GM12891 (cell line): ENCODE measurements at places on chromosomes 5 and 9.

GRCh38 chr5:170010595-170010994 lies 30.3 kb upstream of the INSYN2B start:
- DNase-seq, result no peak

- no peak for DNase-seq
These were observed 5.7 kb upstream of the ZBTB34 start for GRCh38 chr9:126854734-126855133.

- no peak for DNase-seq
These were observed 555.3 kb upstream of the FTMT start for GRCh38 chr5:121296356-121296755.

GRCh38 chr5:6107675-6108539 lies 270.4 kb downstream of the MED10 start:
- no peak for DNase-seq

DNA sequence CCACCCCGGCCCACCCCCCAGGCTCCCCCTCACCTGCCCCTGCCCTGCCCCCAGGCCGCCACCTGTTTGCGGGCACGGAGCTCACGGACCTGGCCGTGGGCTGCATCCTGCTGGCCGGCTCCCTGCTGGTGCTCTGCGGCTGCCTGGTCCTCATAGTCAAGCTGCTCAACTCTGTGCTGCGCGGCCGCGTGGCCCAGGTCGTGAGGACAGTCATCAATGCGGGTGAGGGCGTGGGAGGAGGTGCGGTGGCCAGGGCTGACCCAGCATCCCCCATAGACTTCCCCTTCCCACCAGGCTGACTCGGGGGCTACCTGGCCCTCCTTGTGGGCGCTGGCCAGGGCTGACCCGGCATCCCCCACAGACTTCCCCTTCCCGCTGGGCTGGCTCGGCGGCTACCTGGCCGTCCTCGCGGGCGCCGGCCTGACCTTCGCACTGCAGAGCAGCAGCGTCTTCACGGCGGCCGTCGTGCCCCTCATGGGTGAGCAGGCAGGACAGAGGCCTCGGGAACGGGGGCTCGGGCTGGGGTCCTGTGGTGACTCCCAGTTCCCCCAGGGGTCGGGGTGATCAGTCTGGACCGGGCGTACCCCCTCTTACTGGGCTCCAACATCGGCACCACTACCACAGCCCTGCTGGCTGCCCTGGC lies 3.5 kb downstream of the SLC34A3 start:
- no peak for DNase-seq

DNA sequence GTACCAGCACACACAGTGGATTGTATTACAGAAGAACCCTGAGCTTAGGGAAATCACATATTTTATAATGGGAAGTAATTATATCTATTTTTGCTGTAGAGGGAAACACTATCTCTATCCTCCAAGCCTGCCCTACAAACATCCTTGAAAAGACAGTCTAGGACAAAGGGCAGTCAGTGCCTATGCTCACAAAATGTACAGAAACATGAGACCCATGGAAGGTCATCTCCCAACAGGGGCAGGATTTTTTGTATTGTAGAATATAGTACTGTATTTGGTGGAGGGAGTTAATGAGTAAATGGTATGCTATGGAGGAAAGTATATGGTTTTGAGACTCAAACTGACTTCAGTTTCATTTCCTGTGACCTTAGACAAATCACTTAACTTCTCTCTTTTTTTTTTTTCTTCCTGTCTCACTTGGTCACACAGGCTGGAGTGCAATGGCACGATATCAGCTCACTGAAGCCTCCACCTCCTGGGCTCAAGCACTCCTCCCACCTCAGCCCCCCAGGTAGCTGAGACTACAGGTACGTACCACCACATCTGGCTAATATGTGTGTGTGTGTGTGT lies 5.8 kb upstream of the RAB14 start:
- no peak for DNase-seq

DNA sequence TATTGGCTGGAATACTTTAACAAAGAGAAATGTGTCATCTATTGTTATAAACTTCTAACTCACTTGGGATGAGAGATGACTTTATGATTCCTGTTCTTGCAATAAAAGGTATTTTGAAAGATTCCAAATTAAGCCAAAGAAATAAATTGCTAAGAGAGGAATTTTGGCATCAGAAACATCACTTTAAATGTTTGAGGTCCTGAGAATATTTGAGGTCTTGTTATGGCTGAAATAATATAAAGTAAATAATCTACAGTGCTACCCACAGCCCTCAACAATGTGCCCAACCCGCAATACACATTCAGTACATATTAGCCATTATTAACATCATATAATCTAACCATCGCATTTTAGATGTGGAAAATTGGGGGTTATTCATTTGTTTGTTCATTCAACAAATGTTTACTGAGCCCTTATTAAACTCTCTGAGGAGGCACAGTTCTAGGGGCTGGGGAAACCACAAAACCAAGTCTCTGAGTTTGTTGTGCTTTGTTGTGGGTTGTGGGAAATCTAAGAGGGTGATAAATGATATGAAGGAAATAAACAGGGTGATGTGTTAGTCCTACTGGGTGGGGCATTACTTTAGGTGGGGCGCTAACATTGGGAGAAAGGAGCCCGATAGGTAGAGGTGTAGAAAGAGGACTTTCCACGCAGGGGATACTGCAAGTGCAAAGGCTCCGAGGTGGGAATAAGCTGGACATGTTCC lies 135.2 kb upstream of the CLINT1 start:
- no peak for DNase-seq

DNA sequence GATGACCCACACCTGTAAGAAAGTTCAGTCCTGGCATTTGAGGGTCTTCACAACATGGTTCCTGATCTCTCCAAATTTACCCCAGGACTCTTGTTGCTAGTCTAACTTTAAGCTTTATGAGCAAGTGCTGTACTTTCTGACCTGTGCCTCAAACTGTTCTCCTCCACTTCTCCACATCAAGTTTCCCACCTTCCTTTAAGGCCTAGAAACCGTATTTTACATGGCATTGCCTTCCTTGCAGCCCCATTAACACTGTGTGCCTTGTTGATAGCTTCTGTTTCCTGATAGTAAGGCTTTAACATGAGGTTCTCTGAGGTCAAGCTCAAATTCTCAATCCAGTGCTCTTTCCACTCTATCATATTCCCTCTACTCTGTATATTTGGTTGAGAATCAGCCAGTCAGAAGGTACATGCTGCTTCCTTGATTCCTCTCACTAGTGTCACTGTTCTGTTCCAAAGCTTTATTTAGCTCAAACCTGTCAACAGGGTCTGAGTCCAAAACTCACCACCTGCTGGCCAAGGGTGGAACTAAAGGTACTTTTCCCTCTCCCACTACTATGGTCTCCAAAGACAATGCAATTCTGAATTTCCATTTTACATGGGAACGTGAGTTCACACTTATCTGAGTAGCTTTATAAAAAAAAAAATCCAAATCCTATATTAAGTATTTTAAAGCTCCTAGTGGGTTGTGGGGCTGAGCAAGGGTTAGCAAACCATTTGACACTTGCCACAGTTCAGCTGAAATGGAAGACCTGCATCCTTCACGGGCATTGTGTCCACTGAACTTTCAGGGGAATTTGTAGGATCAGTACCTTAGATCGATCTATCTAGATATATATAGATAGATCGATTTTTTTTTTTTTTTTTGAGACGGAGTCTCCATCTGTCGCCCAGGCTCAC lies 21.1 kb downstream of the VCP start:
- DNase-seq, result no peak

- no peak for DNase-seq
These were observed 216.6 kb downstream of the SLC12A2 start for GRCh38 chr5:128300181-128300580.

DNA sequence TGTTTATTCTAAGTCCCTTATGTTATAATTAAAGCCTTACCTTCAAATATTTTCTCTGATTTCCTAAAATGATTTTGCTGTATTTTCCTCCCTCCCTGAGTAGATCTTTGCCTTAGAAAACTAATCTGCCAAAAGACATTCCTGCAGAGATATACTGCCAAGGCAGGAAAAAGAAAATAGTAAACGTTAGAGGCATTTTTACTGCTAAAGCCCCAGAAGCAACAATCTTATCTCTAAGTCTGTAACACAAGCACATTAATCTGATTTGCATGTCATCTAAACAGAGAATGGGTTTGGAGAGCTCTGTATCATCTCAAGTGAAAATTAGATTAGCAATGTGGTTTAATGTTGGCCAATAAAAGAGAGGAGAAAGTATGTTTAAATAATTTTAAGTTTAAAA lies 847.7 kb downstream of the MAT2B start:
- no peak for DNase-seq

GRCh38 chr5:65866837-65867521 lies 59.4 kb upstream of the ERBIN start:
- DNase-seq, result no peak

DNA sequence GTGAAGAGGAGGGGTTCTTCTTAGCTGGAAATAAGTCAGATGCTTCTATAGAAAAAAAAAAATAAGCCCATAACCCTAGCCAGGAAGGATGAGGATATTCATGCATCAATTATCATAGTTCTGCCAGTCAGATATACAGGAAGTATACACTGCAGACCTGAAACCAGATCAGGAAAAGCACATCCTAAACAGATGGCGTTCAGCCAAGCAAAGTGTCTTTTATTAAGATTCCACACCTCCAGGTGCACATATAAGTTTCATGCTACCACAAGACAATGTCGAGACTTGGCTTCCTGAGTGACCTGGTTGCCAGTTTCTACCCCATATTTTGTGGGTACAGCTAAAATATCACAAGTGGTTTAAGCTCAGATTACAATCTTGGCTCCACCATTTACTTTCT lies 108.3 kb downstream of the CETN3 start:
- no peak for DNase-seq

DNA sequence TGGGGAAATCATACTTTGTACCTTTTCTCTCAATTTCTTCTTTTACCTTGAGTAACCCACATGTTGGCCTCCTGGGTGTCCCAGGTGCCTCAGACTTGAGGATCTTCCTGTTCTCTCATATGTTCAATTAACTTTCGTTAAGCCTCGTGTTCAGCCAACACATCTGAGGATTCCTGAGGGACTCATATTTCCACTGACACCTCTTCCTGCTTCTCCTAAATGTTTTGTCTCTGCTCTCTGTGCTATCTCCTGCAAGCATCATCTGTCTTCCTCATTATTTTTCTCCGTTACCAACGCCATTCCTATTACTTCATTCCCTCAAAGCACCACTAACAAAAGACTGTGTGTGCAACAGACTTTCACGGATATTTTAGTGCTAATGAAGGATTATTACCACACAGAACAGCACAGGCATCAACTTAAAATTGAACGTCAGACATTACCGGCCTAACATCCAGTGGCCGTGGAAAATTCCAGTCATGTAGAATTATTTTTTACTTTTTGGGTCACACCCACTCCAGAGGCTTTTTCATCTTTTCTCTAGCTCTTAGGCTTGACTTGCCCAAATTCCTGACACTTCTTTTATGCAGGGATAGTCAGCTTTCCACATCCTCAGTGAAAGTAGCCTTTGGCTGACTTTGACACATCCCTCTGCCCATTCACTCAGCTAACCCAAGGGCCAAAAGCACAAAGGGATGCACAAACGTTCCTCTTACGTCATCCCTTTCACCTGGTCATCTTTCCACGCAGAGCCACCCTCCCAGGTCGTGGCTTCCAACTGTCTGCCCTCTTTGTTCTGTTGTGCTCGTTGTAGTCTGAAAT lies 46.0 kb upstream of the OSMR start:
- DNase-seq, result no peak

DNA sequence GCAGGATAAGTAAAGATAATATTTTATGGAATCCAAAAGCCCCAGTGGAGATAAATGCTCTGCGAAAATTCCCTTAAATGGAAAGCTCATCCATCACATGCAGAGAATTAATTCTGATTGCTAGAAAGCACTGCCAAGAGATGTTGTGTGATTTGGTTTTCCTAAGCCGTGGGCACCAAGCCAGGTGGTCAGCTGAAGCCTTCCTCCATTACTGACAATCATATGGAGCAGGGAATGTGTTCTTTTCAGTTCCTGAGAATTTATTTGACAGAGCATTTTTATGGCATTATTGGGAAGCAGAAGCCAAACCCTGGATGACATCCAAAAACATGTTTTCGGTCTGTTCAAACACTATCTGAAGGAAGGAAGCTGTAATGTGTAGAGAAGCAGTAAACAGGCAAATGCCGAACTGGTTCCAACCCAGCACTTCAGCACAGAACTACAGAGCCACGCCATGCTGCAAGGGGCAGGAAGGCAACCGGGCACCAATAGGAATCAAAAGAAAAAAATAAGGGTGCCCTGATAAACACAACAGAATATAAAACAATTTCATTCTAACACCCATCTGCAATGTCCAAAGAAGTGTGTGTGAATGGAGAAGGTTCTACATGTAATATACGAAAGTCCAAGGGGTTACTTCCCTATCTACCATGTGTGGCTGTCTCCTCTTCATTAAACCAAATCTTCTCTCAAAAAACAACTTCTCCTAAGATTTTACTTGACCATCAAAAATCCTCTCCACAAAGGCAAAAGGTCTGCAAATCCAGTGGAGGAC lies 12.3 kb downstream of the ARSB start:
- DNase-seq, result no peak

DNA sequence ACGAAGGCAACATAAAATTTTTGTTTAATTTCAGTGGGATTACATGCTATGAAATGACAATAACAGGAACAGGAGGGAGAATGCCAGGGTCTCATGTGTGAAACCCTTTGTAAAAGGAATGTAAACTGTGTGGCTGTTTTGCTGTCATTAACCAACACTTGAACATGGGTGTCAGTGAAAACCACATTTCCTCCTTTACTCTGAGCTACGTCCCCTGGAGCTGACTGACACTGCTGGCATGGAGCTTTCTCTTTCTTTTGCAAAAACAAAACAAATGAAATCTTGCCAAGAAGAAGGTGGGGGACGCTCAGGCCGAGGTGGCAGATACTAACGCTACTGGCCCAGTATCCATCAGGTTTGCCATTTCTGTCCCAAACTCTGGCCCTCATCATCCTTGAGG lies 121.4 kb downstream of the DMRT2 start:
- DNase-seq, result no peak

DNA sequence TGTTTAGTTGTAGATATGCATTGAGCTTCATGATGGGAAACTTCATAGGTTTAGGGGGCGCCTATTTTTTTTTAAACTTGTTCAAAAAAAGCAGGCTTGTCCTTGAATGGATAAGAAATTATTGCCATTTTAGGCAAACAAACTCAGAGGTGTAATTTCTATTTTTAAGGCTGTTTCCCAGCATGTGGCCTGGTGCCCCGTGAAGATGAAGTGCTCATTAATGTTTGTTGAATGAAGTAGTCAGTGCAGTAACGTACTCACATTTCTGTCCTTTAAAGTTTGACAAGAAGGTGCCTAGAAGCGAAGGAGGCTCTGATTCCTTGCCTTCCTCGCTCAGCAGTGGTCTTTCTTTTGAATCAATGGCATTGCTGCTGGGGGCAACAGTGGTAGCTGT lies 54.3 kb downstream of the ZNF618 start:
- no peak for DNase-seq

DNA sequence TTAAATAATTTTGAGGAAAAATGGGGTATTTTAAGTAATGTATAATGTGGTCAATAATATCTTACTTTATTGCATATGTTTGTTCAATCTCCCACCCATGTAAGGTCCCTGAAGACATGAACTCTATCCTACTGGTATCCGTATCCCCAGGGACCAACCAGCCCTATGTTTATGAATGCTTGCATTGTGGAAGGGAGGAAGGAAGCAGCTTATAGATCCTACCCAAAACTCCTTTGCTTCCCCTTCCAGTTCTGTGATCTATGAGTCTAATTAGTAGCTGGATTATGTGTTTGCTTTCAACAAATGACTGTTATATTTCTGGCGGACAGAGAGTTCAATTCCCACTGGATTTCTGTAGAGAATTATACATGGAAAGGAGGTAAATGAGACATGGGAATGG lies 45.6 kb downstream of the CNTRL start:
- no peak for DNase-seq
